ENCODE measurements at places on chromosomes 1 and 21.

GRCh38 chr1:103561643-103562395 is 9.6 kb upstream of the AMY2B start:
- DNase-seq = no peak

DNA sequence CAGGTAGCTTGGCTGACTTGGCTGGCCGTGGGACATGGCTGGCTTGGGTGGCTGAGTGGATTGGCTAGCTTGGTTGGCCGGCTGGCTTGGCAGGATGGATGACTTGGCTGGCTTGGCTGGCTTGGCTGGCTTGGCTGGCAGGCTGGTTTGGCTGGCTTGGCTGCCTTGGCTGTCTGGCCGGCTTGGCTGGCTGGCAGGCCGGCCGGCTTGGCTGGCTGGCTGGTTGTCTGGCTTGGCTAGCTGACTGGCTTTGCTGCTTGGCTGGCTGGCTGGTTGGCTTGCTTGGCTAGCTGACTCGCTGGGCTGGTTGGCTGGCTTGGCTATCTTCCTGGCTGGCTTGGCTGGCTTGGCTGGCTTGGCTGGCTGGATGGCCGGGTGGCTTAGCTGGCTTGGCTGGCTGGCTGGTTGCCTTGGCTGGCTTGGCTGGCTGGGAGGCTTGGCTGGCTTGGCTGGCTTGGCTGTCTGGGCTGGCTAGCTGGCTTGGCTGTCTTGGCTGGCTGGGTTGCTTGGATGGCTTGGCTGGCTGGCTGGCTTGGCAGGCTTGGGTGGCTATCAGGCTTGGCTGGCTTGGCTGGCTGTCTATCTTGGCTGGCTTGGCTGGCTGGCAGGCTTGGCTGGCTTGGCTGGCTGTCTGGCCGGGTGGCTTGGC is 129.7 kb upstream of the FAM72C start:
- DNase-seq = no peak

DNA sequence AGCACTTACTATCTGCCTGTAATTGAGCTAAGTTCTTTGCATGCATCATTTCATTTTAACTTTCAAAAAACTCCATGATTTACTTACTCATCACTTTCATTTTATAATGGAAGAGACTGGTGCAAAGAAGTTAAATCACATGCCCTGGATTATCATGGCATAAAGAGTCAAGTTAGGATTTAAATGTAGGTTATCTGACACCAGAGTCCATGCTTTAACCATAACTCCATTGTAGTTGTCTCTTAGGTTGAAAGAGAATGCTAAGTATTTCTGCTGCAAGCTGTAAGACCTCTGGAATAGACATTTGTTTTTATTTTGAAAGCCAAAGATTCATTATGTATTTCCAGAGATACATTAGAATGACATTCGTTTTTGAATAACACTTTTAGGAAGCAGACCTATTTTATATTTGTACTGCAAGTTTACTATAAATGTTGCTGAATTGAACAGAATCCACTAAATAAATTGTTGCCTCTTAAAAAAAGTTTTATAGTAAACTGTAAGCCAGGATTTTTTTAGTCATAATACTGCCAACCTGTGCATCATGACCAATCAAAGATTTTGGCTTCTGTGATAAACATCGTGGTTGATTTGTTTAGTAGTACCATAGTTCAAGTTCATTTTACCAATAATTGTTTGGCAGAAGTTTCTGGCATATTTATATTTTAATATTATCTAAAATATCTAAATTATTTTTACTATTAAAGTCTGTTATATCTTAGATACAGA is 26.1 kb downstream of the CFH start:
- DNase-seq = no peak

GRCh38 chr1:10155087-10155712 is 55.2 kb upstream of the KIF1B start:
- no peak for DNase-seq

DNA sequence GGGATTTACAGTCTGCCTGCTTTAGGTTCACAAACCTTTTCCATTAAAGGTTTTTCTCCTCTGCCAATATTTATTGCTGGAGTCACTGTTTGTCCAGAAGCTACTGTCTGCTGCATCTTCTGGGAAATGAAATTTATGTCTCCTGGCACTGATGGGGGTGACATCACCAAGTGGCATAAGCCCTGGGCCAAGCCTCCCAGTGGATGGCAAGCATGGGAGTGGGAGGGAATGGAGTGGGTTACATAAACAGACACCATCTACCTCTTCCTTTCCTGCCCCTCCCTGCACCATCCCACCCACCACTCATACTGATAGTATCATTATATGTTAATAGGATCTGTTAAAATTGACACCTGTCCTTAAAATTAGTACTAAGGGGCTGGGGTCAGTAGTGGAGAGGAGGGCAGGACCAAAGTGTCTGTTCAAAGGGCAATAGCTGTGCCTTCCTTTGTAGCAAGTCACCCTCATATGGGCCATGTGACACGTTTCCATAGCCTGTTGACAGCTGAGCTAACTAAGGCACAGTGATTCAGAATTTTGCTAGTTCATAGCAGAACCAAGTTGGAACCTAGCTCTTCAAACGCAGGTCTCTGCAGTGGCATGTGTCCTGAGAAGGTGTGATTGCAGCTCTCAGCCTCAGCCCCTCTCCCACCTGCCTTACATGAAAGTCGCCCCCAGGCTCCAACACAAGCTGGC is 71.0 kb downstream of the MAB21L3 start:
- no peak for DNase-seq
